ENCODE measurements at places on chromosomes 2 and 18.

DNA sequence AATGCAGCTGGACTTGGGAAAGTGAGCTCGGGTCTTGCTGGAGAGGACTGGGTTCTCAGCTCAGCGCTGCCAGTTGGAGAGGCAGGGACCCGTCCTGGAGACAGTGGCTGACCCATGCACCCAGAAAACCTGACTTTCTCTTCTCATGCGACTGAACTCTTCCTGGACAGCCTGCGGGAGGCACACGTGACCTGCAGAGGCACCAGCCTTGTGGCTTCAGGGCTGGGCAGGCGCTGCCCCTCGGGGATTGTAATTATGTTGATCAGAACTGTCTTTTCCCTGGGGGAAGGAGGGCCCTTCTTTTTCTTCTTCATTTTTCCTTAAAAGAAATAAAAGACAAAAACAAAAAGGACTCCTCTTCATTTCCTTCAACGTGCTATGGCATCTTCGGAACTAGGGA lies 198.1 kb downstream of the VAPA start:
- no peak for DNase-seq

DNA sequence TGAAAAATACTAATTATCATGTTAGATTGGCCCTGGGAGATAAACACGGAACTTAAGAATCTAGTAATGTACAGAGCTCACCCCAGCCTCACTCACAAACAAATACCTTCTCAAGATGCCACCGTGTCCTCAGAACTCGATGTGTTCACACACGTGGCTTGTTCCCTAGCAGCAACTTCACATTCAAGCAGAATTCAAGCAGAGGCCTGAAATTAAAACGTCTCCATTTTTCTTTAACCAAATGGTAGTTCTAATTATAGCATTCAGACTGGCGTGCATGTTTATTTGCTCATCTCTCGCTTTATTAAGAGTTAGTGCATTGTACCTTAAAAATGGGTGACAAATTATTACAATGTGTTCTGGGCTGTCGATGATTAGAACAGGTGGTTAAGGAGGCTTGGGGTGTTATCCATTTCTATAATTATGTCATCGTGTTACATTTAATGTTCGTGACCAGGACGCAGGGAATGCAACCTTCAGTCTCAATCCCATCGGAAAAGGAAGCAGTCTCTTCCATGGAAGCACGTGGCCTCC lies 57.3 kb upstream of the SLC66A3 start:
- no peak for DNase-seq

GRCh38 chr2:121965661-121966060 lies 210.2 kb downstream of the TSN start:
- no peak for DNase-seq

- DNase-seq = no peak
These were observed 84.4 kb downstream of the PTGR3 start for GRCh38 chr18:75124551-75124950.

- no peak for DNase-seq
These were observed 5.9 kb downstream of the GEN1 start for GRCh38 chr2:17759805-17760204.

- no peak for DNase-seq
These were observed 138.1 kb downstream of the DNAH6 start for GRCh38 chr2:84654414-84654813.

DNA sequence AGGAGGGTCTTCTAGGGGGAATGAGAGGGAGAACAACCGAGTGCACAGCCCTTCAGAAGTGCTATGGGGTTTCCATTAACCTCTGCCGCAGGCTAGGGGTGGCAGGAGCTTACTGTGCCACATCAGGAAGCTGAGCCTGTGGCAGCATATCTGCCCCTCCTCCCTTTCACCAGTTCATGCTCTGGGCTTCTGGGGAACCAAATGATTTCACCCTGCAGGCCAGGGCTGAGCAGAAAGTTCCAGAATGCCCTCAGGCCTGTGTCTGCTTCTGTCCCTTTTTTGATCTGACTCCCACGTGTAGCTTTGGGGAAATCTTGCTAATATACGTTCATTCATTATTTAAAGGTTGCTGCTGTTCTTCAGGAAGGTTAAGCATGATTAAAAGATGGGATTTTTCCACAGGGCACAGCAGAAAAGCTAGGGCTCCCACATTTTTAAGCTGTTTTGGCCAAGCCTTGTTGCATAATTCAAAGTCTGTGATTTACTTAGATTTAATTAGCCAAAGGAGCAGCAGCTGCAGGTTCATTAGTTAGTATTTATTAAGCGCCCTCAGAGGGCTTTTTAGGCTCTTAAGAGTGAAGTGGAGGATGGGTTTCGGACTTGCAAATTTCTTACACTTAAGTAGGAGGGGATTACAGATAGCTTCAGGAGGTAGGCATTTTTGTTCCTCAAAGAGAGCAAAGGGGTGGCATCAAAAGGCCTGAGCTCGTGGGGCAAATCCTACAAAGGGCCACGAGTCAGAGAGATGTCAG lies 10.2 kb downstream of the TMEM247 start:
- DNase-seq = no peak

GRCh38 chr2:71235930-71236587 lies 9.2 kb upstream of the PAIP2B start:
- no peak for DNase-seq

DNA sequence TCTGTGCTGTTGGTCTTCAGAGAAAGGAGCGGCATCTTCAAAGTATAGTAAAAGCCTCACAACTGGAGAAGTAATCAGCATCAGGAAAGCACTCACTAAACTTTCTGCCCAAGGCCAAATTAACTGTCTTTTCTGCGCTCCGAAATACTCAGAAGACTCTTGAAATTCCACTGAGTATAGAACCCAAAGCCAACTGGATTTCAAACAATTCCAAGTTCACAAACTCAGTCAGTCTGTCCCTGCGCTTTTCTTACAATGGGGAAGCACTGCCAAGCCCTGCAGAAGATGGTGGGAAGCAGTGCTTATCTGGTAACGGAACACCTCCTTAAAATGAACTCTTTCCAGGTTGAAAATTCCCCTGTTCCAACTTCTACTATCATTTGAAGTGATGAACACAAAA lies 193.5 kb downstream of the NCKAP5 start:
- no peak for DNase-seq

- DNase-seq = no peak
These were observed 79.8 kb downstream of the LONRF2 start for GRCh38 chr2:100242476-100242875.

GRCh38 chr2:157820193-157820592 lies 55.9 kb downstream of the ACVR1 start:
- no peak for DNase-seq

Data from activated naive CD4-positive, alpha-beta T cell treated with anti-CD3 and anti-CD28 coated beads, Interleukin-2, amount 10 ng/mL, durations not matched to agents 7 days and 5 days (primary cell).